Spleen (tissue), 13 donors: ENCODE measurements at places on chromosomes 6 and 20.

- peak; percentile 85 for DNase-seq
Observed at GRCh38 chr6:32854376-32855178, 585 bp downstream of the PSMB9 start.

DNA sequence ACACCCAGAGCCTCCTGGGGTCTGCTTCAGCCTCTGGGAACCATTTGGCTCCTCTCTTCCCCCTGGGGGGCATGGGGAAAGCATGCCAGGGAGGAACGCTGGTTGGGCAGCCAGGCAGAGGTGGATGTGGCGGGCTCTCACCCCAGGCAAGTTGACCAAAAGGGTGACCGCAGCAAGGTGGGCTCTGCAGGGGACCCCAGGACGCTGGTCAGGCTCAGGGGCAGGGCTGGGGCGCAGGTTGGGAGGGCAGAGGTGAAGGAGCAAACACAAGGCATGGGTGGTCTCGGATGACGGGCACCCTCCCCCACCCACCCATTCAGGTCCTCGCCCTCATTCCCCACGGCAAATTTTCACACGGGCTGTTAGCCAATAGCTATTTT lies 30.2 kb upstream of the MRGBP start:
- no peak for DNase-seq

GRCh38 chr6:143647732-143648131 lies 30.0 kb upstream of the PHACTR2 start:
- no peak for DNase-seq

DNA sequence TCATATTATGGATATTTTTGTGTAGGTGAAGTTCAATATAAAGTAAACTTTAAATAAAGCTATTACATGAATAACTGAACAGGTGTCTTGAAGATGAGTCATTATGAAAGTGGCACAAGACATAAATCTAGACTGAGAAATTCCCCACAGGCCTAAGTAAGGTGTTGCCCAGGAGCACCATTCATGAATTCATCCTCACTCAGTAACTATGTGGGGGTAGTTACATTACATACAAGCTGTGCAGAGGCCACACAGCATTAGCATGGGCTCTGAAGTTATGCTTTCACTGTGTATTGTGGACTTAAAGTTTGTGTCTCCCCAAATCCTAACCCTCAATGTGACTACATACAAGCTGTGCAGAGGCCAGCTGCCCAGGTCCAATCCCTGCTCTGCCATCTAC lies 65.9 kb downstream of the BCAS1 start:
- no peak for DNase-seq

DNA sequence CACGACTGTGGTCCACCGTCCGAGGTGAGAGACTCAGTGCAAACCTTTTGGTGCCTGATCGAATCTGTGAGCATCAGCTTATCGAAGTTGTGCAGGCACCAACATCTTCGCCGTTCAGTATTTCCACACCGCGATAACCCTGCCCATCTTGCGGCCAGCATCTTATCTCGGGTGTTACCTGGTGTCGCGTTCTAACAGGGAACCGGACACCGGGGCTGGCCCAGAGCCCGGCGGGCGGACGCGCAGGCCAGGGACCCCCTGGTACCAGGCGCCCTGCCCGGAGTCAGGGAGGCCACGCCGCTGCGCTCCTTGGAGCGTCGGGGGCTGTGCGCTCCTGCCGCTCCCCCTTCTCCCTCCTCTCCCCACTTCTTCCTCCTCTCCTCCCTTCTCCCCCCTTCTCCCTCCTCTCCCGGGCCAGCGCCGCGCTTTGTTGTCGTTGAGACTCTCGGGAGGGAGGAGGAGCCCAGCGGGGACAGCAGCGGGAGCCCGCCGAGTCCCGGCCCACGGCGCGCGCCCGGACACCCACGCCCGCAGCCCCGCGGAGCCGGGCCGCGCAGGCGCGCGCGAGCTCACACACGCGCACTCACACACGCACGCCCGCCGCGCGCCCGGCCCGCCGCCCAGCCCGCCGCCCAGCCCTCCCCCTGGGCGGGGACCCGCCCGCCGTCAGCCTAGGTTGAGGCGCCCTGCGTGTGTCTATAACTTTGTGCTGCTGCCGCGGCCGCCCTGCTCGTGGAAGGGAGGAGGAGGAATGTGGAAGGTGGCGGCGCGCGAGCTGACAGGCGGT lies 1.4 kb upstream of the FOXO3 start:
- DNase-seq: peak; percentile 98

- DNase-seq: no peak
Observed at GRCh38 chr6:1702580-1703051, 92.9 kb downstream of the FOXC1 start.

GRCh38 chr20:23587631-23588030 lies 18.1 kb downstream of the CST9 start:
- no peak for DNase-seq

DNA sequence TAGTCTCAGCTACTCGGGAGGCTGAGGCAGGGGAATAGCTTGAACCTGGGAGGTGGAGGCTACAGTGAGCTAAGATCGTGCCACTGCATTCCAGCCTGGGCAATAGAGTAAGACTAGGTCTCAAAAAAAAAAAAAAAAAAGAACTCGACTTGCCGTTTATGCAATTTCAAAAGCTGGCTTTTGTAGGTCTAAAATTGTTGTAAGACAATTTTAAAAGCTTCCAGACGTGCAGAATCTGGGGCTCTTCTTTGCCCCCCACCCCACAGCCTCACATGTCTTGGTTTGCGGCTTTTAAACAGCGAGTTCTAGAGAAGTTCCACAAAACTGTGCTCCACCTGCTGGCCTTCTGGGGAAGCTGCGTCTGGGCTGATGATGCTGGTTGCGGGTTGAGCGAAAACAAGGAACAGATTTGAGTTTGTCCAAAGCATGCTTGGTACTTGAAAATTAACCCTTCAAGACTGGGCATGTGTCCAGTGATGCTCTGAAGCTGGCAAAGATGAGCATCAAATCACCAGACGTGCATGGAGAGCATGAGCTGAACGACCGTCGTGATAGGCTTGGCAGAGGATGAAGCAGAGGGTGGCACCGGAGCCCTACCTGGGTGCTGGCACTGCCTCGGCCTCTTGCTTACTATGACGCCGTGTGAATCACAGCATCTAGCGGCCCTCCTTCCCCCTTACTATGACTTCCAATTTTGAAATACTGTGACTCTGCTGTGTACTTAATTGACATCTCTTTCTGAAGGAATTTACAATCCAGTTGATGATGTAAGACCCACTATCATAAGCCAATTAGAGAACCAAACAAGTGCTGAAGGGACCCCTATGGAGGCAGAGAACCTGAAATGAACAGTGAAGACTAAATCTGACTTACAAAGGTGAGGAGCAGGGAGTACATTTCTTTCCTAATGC lies 171.4 kb downstream of the GMPR start:
- DNase-seq: peak; percentile 84

GRCh38 chr6:29504961-29505360 lies 17.2 kb upstream of the MAS1L start:
- DNase-seq: no peak

DNA sequence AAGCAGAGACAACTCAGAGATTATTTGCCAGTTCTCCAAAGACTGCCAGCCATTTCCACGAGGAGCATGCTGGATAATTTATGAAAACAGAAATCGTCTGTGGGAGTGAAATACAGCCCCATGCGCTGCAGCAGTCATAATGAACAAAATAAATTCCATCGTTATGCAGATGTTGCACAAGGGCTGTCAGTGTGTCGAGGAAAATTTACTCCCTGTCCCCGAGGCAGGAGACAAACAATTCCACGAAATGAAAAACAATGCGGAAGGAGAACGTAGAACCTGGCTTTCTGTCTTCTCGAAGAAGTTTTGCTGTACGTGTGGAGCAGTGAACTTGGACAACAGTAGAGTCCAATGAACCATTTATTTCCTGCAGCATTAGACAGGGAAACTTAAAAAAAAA lies 399.4 kb downstream of the CD83 start:
- DNase-seq: no peak

- no peak for DNase-seq
Observed at GRCh38 chr6:43639984-43640800, 4.6 kb downstream of the MAD2L1BP start.

DNA sequence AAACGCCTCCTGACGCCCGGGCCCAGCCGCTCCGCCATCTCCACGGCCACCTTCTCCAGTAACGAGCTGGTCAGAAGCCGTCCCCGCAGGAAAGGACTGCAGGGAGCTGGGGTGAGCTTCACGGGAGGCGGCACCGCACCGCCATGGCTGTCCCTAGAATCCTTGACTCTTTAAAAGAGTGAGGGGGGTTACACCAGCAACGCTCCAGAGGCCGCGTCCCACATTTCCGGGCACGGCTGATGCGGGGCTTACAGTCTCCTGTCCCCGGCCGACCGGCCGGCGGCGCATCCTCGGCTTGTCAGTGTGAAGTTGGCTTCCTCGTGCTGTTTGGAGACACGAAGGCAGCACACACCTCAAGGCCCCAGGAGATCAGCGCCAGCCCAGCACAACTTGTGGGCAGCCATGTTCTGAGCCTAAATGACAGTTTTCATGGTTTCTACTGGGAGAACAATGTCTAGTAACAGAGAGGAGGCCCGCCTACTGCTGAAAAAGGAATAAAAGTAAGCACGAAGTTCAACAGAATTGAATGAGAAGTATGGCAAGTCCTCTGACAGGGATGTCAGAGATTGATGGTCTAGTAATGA lies 30.4 kb downstream of the SLC2A4RG start:
- DNase-seq: no peak

DNA sequence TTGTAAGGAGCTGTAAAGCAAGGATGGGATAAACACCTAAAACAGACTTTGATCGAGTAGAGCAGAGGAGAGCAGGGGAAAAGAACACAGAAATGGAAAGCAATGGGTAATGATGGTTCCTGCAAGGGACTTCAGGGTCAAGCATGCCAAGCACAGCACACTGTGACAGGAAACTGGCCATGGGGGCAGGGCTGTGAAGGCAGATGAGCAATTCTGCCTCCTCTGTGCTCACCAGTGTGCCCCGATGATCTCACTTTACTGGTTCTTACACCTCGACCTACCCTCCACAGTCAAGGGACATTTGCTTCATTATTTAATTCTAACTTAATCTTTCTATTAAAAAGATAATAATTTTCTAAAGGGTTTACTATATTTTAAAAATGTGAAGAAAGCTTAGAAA lies 21.6 kb upstream of the MYB start:
- DNase-seq: no peak

- no peak for DNase-seq
Observed at GRCh38 chr6:42845327-42845694, 34.1 kb upstream of the RPL7L1 start.

DNA sequence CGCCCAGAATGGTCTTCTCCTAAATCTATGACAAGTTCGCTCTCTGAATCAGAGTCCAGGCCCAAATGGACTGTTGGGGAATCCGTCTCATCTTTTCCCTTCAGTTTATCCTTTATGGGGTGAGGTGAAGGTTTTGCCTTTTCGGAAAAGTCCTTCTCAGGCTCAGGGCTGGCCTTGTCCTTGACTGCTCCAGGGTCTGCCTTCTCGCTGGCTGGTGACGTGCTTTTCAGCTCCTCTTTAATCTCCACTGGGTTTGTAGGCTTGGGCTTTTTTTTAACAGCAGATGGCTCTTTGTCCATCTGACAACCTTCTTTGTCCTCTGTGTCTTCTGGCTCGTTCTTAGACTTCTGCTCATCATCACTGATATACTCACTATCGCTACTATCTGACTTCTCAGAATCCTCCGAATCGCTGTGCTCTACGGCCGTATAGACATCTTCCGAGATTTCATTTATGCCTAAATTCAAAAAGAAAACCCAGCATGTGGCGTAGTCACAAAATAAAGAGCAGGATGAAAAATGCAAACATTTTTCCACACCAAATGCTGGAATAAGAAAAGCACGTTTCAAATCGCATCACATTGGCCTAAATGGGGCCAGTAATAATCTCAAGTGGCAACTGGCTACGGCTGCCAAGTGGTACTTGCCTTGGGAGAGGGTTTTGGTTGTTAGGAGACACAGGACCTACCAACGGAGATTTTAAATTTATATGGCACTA lies 110.3 kb downstream of the ZMYND8 start:
- no peak for DNase-seq

- DNase-seq: no peak
Observed at GRCh38 chr6:4185846-4186245, 50.5 kb upstream of the ECI2 start.

- no peak for DNase-seq
Observed at GRCh38 chr6:6556738-6557503, 31.6 kb upstream of the LY86 start.

GRCh38 chr20:4026093-4026601 lies 10.8 kb upstream of the RNF24 start:
- DNase-seq: no peak

DNA sequence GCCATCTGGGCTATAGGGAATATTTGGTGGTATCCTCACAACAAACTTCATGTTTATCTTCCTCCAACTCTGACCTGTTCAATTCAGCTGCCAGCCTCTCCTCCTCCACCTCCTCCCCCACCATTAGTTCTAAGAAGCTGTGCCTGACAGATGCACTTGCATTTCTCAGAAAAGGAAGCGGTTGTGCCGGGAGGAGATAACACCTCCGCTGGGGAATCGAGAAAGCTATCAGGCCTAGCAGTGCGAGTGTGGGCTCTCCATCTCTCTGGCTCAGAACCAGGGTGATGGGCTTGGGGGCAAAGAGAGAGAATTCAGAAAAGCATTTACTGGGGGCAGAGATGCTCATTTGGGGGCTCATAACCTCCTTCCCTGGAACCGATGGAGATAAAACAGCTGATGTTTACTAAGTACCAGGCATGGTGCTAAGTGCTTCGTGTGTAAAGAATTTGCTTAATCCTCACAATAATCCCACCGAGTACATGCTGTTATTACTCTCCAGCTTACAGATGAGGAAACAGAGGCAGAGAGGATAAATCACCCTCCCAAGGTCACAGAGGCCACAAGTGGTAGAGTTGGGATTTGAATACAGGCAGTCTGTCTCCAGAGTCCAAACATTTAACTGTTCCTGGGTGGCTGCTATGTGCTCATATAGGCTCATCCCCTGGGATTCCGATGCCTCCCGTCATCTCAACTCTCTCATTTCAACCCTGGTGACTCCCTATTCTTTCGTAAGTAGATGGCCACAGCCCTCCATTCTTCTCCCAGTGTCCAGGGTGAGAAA lies 38.3 kb downstream of the COX4I2 start:
- DNase-seq: peak; percentile 80

GRCh38 chr20:44001667-44002596 lies 87.3 kb downstream of the TOX2 start:
- no peak for DNase-seq

GRCh38 chr6:148226284-148226683 lies 116.4 kb upstream of the SASH1 start:
- no peak for DNase-seq
